Erythroblast (primary cell): ENCODE measurements at places on chromosomes 2 and 18.

GRCh38 chr18:14928396-14928795, 180.4 kb downstream of the ANKRD30B start:
- DNase-seq, result no peak

DNA sequence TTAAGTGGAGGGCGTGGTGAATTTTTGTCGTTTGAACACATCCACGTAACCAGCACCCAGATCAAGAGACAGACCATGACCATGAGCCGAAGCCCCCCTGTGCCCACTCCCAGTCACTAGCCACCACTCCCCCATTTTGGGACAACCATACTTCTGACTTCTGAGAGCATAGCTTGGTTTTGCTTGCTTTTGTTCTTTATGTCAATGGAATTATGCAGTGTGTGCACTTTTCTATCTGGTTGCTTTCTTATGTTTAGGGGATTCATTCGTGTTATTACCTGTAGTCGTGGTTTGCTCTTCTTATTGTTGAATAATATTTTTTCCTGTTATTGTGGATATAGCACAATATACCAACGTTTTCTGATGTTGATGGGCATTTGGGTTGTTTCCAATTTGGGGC, 141.7 kb downstream of the GLI2 start:
- DNase-seq, result no peak

- no peak for DNase-seq
These were observed 309.5 kb upstream of the HS6ST1 start for GRCh38 chr2:128628206-128628605.

DNA sequence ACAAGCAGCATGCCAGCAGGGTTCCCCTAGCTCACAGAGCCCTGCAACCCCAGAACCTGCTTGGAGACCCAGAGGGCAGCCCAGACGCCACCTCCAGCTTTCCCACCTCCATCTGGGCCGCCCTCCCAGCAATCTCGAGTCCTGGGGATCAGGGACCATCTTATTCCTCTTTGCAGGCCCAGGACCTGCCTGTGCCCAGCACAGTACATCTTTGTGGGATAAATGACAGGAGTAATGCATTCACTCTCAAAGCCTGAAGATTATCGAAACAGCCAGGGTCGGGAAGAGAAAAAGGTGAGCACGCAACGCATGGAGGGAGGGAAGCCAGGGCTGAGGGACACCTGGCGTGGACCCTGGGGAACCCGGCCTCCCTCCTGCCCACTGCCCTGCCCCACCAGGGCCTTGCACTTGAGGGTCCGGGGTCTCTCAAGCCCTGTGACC, 144.1 kb downstream of the NDUFA10 start:
- no peak for DNase-seq

- no peak for DNase-seq
These were observed 451.1 kb upstream of the POU3F3 start for GRCh38 chr2:104402825-104403224.

GRCh38 chr2:37323781-37324535, 675 bp downstream of the PRKD3 start:
- peak; percentile 14 for DNase-seq

DNA sequence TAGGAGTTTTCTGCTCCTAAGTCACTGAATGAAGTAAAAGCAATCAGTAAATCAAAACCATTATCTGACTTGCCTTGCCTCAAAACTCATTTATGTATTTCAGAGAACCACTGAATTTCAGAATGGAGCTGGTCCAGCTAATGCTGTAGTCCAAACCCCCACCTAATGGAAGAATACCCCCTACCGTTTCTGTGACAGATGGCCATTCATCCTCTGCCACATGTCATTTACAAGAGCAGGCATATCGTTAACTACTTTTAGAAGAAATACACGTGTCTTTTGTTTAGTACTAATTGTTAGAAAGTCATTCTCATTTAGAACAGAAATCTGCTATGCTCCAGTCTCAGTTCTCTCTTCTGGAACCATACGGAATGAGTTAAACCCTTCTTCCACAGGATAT, 12.8 kb upstream of the GALNT5 start:
- no peak for DNase-seq

DNA sequence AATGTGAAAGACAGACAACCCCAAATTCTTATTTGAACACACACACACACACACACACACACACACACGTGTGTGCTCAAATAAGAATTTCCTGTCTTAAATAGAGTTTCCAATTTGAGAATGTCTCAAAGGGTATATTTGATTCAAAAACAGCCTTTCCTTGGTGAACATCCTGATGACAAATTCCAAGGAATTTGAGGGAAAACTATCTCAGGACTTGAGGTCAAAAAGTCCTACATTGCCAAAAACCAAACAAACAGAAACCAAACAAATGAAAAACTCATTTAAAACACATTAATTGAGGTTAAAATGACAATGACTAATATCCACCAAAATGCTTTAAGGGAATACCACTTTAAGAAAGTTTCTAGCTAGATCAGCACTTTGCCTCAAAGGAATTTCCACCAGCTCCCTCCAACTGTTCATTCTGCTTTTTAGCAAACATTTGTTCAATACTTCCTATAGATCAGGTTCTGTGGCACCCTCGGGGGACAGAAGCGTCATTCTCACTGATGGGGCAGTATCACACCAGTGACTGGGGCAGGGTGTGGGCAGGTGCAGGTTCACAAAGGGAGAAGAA, 232.1 kb upstream of the TRIB2 start:
- DNase-seq, result no peak

GRCh38 chr2:235480614-235481013, 13.2 kb upstream of the AGAP1 start:
- no peak for DNase-seq
